Cardiac muscle cell (in vitro differentiated cells and primary cell): ENCODE measurements at places on chromosomes 11 and 22.

DNA sequence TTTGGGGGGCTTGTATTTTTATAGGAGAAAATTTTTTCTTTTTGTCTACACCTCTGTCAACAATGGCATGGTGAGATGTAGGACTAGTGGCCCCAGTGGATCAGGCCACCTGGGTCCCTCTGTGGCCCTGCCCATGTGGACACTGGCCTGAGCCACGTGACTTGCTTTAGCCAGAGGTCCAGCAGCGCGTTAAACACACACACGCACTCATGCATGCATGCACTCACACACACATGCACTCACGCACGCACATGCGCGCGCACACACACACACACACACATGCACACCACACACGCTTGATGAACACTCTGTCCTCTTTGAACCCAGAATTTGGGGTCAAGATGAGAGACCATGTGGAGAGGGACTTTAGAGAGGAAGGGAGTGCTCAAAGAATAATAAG is 59.4 kb upstream of the NUP50 start:
- no peak for DNase-seq

DNA sequence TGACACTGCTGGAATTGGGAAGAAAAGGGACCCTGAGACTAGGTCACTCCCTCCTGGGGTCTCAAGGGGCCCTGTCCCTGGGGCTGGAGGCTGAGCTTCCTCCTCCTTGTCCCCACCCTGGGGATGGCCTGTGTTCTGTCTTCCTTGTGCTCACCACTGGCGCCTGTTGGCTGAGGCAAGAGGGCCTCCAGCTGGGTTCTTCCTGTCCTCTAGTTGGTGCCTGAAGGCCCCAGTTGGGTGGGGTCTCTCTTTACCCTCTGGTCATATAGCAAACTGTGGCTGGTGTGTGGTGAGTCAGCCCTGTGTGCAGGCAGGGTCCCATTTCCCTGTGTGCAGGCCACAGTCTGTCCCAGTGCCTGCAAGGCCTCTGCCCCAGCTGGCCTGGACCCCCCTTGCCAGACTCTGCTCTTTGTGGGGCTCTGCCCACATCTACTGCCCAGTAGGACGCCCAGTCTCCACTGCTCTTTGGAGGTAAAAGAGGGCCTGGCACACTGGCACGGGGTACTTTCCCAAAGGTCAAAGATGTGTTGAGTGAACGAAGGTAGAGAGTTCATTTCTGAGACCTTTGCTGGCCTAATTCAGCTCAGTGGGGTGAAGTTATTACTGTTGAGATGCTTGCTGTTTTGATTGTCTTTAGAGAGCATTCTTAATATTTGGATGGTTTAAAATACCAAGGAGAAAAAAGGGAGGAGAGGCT is 55.1 kb upstream of the CLDN5 start:
- no peak for DNase-seq

- no peak for DNase-seq
These were observed 42.4 kb upstream of the HIPK3 start for GRCh38 chr11:33214767-33215166.

DNA sequence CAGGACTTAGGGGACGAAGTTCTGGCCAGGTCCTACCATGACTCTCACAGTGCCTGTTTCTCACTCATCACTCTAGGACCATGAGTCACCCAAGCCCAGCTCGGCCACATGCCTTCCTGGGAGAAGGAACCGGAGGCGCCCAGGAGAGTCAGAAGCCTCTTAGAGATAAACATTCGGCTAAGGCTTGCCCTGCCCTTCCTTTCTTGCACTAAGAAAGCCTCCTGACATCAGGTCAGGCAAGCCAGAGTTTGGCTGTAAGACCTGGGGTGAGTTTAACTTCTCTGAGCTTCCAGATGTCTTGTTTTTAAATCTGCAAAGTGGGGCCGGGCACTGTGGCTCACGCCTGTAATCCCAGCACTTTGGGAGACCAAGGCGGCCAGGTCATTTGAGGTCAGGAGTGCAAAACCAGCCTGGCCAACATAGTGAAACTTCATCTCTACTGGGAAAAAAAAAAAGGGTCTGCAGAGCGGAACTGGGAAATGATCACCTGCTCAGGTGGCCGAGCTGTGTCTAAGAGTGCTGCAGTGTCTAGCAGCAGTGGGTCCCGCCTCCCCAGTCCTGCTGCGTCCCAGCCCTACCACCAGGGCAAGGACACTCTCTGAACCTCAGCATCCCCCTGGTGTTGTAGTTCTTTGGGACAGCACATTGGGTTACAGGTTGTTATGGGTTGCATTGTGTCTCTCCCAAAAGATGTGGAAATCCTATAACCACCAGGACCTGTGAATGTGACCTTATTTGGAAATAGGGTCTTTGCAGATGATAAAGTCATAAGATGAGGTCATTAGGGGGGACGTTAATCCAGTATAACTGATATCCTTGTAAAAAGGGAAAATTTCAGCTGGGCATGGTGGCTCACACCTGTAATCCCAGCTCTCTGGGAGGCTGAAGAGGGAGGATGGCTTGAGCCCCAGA is 1.8 kb upstream of the CARS1 start:
- no peak for DNase-seq

DNA sequence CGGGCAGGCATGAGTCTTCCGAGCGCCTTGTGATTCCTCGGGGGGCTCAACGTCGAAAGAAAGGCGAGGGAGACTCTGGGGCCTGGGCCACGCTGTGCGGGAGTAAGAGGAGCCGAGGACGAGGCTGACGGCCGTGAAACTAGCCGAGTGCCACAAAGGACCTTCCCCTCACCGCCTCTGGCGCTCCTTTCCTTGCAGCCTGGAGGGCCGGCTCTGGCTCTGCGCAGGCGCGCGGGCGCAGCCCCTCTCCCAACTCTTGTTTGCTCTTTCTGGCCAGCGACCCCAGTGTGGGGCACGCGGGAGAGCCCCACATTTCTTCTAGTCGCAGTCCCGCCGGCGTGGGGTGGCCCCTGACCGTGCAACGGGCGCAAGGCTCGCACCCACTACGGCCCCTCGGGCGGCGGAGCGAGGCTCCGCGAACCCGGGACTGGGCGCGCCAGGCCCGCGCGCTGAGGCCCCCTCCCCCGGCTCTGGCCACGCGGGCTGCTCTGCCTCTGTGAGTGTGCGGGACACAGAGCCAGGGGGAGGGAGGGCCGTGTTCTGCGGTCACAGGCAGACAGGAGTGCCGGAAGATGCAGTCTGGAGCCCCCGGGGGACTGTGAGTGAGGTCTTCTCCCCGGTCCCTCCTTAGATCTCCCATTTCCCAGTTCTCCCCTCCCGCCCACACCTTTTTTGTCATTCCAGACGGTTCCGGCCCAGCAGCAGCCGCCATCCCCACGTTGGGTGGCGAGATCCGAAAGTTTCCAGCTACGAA is 1.0 kb upstream of the TOB2 start:
- DNase-seq: peak; percentile 88

DNA sequence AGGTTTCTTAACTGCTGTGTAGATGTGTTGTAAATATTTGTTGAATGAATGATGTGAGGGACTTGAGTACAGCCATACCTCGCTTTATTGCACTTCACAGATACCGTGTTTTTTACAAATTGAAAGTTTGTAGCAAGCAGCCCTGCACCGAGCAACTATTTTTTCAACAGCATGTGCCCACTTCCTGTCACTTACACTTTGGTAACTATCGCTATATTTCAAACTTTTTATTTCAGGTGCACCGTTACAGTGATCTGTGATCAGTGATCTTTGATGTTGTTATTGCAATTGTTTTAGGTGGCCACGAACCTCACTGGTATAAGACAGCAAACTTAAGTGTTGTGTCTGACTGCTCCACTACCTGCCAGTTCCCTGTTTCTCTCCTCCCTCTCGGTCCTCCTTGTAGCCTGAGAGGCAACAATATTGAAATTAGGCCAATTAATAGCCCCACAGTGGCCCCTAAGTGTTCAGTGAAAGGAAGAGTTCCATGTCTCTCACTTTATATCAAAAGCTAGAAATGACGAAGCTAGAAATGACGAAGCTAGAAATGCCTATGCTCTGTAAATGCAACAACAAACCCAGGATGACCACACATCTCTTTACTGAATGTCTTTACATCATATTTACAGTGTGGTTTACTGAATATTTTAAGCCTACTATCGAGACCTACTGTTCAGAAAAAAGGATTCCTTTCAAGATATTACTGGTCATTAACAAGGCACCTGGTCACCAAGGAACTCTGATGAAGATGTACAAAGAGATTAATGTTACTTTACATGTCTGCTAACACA is 1.0 kb downstream of the SFI1 start:
- no peak for DNase-seq

DNA sequence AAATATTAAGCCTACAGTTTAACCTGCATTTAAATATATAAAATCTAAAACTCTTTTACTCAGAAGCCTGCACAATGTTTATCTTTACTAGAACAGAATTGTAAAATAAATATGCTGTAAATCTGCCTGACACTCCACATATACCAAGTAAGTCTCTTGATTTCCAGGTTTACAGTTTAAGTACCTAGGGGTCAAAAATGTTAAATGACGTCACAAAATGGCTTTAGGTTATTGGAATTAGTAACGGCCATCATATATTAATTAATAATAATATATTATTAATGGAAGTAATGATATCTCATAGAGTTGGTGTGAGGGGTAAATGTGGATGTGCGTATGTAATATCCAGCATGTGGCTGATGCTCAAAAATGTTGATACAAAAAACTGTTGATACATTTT is 114.8 kb upstream of the ANO5 start:
- DNase-seq: no peak

DNA sequence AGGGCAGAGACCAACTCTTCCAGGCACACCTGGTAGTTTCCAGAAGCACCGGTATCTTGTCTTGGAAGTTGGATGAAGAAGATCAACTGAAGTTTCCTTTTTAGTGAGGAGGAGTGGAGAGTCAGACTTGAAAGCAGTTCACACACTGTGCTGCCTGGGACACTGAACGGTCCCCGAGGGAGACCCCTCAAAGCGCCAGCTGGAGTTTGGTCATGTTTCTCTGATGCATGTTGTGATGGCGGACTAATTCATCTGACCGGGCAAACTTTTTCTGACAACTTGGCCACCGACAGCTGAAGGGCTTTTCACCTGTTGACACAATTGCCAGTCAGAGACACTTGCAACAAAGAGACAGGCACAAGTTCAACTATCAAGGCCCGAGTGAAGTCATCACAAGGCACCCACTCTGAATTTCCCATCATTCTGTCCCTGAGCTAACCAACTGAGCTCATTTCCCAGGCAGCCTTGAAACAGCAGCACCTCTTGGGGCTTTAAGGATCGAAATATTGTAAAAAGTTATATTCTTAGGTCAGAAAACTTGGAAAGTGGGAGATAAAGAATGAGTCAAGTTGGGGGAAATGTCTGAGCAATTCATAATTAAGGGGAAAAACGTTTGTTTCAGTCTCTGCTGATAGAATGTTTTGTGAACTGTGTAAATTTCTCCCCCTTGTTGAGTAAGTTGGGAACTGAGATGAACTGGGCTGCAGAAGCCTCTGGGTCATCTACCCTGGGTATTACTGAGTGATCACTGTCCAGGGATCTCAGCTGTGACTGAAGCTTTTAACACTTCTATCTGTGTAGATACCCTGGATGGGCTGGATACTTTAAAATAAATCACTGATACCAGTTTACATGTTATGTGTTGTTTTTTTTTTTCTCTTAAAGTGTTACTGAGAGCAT is 46.2 kb downstream of the WT1 start:
- DNase-seq: no peak

GRCh38 chr11:69745201-69745600 is 29.9 kb downstream of the FGF4 start:
- DNase-seq: no peak

DNA sequence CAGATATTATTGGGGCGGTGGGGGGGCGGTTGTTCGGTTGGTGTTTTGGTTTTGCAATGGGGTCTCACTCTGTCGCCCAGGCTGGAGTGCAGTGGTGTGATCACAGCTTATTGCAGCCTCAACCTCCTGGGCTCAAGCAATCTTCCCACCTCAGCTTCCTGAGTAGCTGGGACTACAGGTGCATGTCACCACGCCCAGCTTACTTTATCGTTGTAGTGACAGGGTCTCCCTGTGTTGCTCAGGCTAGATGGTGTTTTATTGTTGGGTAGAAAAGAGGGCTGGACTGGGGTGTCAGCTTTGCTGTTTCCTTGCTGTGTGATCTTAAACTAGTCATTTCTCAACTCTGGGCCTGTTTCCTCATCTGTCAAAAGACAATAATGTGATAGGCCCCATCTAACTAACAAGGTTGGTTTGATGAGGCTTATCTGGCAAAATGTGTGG is 17.5 kb upstream of the MYH9 start:
- DNase-seq: no peak

DNA sequence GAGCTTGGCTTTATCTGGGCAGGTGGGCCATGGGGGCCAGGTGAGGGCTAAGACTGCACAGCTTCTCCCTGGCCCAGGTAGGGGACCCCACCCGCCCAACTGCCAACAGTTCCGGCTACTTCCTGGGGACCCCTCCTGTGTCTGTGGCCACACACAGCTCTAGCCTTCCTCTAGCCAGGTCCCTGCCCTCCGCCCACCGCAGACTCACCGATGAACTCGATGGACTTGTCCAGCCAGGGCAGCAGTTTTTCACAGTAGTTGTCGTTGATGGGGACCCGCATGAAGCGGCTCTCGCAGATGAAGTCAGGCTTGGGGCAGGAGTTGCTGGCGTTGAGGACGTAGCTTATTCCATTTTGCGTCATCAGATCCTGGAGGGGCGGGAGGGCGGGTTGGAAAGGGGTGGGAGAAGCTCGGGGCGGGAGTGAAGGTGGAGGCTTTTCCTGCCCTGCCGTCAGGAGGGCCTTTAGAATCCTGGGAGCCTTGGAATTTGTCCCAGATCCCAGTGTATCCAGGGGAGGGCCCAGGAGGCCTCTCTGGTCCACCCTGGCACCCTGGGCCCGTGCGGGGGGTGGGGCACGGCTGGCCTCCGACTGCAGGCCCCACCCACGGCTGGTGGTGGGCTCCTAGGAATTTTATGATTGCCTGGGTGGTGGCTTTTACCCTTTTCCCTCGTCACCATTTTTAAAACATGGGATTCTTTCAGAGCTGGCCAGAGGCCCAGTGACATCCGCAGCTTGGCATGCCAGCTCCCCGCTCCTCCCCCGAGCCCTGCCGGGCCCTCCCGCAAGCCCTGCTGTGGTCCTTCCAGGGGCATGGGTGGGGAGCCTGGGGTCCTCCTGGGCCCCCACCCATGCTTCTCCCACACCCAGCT is 13.9 kb downstream of the DUSP8 start:
- DNase-seq: peak; percentile 82

DNA sequence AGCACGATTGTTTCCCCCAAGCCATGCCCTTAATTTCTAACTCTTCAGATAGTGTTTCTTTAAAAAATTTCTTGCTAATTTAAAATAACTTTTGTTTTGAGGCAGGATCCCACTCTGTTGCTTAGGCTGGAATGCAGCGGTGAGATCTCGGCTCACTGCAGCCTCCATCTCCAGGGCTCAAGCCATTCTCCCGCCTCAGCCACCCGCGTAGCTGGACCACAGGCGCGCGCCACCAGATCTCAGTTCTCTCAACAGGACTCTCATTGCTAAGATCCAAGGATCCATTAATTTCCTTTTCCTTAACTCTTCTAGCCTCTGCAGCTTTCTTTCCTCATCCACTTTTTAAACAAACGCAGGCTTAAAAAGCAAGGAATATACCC is 327 bp upstream of the MED17 start:
- no peak for DNase-seq

- no peak for DNase-seq
These were observed 590 bp upstream of the IGF2 start for GRCh38 chr11:2139621-2140337.
